Stimulated activated CD8-positive, alpha-beta memory T cell treated with anti-CD3 and anti-CD28 coated beads, Interleukin-4, amount 100 ng/mL, for 1 hour (primary cell): ENCODE measurements at places on chromosomes 5 and 9.

GRCh38 chr9:21967169-21967568, 27.0 kb downstream of the CDKN2A start:
- DNase-seq, result no peak

- peak; percentile 67 for DNase-seq
Measured at GRCh38 chr9:128218518-128219389, 15.6 kb downstream of the DNM1 start.

- DNase-seq, result no peak
Measured at GRCh38 chr9:108054131-108054630, 564.6 kb upstream of the KLF4 start.

DNA sequence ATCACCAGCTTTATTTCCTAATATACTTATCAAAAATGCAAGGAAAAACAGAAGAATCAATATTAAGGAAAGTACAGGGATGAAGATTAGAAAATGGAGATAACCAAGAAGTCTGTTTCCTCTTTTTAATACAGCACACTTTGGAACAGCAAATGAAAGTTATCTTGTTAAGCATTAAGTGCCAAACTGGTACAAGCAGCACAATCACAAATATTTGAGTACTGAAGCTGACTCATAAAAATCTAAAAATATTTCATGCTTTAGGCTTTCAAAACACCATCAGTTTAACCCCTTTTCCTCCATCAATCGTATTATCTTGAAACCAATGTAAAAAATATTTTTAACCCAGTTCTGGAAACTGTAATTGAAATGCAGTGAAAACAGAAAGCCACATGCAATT, 2.7 kb downstream of the FBXW11 start:
- DNase-seq, result no peak

DNA sequence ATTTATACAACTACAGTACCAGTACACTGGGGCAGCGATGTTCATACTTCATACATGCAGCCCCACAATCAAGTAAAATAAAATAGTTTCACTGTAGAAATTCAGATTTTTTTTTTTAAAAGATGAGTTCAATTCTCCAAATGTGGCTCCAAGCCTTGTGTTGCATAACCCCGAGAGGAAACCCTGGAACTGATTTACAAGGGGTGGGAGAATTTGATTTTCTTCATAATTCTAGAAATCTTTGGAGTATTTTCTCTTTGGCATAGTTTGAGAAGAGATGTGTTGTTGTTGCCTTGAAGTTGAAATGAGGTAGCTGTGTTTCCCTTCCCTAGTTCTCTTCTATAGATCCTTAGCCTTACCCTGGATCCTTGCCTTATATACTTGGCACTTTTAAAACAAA, 3.1 kb downstream of the RHOBTB3 start:
- no peak for DNase-seq

DNA sequence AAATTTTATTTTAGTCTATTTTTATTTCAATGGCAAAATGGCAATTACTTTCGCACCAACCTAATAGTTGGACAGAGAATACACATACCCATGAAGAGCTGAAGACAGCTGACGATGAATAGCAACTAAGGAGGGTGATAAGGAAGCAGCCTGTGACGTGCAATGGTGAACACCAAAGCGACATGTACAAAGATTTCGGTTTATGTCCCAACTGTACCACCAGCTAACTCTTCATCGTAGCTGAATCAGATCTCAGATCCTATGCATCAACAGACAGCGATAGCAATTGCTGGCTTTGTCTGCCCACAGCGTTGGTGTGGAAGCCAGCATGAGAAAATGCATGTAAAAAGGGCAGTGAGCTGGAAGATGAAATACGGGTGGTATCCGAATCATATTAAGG, 130.6 kb upstream of the ANKH start:
- no peak for DNase-seq

DNA sequence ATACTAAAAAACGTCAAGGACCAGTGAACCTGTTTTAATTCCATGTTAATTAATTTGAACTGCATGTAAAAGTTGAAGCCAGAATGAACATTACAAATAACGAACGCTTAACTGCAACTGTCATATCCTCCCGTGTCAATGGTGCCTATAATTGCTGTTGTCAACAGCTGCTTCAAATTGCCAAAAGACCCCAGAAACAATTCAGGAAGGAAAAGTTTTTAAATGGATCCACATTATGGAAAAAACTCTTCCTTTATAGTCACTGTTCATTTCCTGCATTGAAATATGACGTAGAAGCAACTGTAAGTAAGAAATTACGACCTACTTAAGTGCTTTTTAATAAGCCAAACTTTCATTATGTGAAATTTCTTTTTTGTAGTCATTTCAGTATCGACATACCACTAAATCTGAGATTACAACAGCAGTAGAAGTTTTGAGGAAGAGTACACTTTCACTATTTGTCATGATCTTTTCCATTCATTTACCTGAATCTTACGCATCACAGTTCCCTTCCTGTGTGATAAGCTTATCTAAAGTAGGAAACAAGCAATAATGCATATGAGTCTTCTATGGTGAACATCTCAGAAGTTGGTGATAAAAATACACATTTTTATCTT, 37.8 kb downstream of the MEF2C start:
- DNase-seq, result no peak

DNA sequence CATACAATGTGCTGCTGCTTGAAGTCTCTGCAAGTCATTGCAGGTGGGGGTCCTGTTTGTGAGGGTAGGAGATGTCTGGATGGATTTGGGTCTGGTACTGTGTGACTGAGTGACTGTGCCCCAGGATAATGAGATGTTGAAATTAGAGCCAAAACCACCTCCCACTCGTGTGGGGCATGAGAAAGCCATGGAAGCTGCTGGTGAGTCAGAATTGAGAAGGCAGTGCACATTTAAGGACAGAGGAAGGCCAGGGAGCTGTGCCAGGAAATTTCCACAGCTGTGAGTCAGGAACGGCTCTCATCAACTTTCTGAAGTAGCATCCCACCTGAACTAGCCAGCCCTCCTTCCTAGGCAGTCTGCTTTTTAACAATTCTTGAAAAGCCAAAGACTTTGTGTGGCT, 229.8 kb downstream of the DRD1 start:
- no peak for DNase-seq

GRCh38 chr5:125874717-125875116, 548.5 kb upstream of the GRAMD2B start:
- DNase-seq, result no peak

DNA sequence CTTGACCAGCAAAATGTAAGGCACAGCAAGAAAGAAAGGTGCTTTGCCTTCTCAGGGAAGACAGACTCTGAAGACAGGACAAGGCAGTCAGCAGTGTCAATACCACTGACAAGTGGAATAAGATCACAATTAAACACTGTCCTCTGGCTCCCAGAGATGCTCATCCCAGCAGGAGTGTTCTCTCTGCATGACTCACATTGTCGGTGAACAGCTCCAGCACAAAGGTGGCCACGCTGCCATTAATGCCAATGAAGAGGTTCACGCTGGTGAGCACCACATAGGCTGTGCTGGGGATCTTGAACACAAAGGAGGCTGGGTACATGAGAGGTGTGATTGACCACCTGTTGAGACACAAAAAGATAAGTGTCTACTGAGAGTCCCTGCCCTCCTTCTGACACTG, 31.9 kb downstream of the NIPSNAP3B start:
- no peak for DNase-seq

- no peak for DNase-seq
Measured at GRCh38 chr9:135970128-135970815, 9.1 kb upstream of the UBAC1 start.

GRCh38 chr5:61951295-61951694, 354.7 kb upstream of the KIF2A start:
- DNase-seq, result no peak

DNA sequence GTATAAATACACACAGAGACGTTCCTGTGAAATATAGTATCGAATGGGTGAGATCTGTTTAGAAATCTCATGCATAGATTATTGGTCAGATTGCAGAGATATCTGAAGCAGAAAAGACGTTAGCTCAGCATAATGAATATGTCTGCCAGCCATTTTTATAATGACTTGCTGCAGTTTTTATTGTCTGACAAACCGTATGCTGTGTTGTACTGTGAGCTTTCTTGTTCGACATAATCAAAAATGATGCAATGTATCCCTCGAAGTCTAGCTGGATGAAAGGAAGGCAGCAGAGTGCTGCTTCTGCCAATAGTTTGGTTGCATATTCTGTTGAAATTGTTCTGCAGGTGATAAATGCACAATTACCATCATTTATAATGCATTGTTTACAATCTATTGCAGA, 514.9 kb upstream of the ARRDC3 start:
- DNase-seq, result no peak

DNA sequence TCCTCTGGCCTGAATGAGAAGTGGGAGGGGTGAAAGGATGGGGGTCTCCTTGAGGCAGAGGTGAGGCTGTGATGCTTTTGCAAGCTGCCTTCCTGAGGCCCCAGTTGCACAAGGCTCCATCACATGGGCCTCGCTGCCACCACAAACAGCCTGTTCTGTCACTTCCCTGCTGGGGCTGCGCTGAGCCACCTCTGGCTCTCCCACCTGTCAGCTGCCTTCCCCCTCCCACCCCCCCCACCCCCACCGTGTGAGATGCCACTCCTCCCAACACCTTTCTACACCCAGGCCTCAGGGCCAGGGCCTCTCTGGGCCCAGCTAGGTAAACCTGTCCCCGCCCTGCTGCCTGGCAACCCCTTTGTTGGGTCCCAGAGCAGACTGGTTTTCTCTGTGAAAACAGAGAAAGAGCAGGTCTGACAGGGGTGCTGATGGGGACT, 4.5 kb upstream of the PDLIM4 start:
- no peak for DNase-seq

- DNase-seq, result no peak
Measured at GRCh38 chr9:7799944-7800285, 337 bp upstream of the DMAC1 start.

GRCh38 chr5:125316915-125317535, 570.6 kb upstream of the ZNF608 start:
- DNase-seq, result no peak

- DNase-seq, result no peak
Measured at GRCh38 chr5:80594810-80595209, 24.7 kb upstream of the ANKRD34B start.

DNA sequence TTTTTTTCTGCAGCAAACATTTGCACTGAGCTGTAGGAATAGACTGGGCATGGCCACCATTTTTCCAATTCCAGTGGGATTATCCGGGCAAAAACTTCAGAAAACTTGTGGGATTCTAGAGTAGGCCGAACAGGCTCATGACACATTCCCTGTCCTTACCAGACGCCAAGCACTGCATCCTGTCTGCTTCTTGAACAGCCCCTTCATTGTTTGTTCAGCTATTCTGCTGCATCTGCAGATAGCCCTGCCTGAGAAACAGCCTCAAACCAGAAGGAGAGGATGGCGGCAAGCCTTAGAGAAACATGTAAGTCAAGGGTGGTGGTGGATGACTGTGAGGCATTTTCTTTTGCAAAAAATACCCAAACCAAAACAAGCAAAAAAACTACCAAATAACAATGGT, 111.8 kb upstream of the NTRK2 start:
- DNase-seq, result no peak
